ENCODE measurements at places on chromosomes 4 and X.

DNA sequence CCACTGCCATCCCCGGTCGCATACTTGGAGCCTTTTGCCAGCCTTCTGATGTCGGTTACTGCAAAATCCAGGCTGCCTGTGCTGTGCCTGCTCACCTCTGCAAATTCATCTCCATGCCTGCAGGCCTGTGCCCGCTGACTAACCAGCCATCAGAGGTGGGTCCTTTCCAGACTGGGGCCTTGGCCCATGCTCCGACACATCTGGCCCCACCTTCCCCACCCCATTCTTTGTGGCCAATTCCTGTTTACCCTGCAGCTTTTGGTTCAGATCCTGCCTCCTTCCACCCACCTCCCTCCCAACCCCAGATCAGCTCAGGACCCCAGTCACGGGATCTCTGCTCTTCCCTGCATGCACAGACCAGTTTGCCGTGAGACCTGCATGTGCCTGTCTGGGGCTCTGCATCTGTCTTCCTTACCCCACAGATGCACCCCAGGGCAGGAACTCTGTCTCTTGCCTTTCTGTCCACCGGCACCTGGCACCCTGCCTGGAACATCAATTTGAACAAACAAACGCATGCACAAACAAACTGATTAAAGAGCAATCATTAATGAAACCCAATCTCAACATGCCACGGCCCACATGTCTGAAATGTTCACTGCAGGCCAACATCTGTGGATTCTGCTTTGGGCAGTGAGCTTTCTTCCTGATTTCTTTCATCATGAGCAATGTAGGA is 112.8 kb upstream of the PSAPL1 start:
- no peak overlapping the region for H3K27ac ChIP-seq
- H3K36me3 ChIP-seq, result no peaks in the 10 kb centered on the region
- H3K4me3 ChIP-seq, result no peak overlapping the region
- H3K4me1 ChIP-seq, result no peaks in the 10 kb centered on the region

- no peaks in the 10 kb centered on the region for H3K27me3 ChIP-seq
- no peaks in the 10 kb centered on the region for H3K36me3 ChIP-seq
- no peak for DNase-seq
- H3K4me3 ChIP-seq, result no peak overlapping the region
- no peak overlapping the region for H3K27ac ChIP-seq
Observed at GRCh38 chr4:71377561-71377960, 38.7 kb downstream of the SLC4A4 start.

DNA sequence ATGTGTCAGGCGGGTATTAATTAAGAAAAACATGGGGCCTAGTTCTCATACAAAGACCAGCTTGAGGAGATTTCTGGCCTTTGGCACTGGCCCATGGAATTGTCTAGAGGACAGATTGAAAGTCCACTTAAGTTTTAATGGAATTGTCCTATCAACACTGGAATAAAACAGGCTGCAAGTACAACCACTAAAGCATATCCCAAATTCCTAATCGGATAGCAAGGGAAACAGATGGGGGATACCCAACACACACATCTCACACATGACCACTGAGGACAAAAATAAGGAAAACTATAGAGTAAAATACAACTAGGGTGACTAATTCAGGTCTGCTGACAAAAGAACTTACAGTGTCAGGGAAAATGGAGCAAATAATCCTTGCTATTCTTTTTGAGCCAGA is 167.8 kb downstream of the GASK1B start:
- H3K27me3 ChIP-seq, result no peaks in the 10 kb centered on the region
- no peak overlapping the region for H3K4me3 ChIP-seq
- H3K36me3 ChIP-seq, result no peaks in the 10 kb centered on the region
- no peak overlapping the region for H3K27ac ChIP-seq

DNA sequence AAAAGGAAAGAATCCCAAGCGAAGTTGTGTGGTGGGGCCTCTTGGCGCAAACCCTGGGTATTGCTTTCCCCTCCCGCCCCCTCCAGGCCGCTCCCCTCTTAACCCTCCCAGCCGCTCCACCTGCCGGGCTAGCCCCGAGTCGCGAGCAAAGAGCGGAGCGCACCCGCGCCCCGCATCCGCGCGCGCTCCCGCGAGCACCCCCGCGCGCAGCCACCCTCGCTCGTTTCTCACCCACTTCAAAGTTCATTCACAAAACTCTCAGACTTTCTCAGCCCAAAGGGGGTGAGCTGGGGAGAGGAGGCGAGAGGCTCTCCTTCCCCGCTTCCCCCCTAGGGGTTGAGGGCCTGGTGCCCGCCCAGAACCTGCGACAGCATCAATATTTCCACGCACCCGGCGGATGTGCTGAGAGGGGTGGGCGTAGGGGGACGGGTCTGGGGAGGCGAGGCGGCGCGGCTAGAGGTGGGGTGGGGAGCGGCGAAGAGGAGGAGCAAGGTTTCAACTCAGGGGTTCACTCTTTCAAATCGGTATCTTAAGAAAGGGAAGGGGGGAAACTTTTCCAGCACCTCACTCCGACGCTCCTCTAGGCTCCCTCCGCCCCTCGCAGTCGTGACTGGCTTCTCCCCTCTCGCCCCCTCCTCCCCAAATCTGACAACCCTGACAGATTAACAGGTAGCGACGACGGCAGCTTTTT is 1.8 kb downstream of the MAML3 start:
- H3K27ac ChIP-seq, result peak overlapping the region; percentile 83
- no peaks in the 10 kb centered on the region for H3K36me3 ChIP-seq
- peak; percentile 83 for DNase-seq
- H3K4me1 ChIP-seq, result peaks cover 40% of the 10 kb centered on the region

DNA sequence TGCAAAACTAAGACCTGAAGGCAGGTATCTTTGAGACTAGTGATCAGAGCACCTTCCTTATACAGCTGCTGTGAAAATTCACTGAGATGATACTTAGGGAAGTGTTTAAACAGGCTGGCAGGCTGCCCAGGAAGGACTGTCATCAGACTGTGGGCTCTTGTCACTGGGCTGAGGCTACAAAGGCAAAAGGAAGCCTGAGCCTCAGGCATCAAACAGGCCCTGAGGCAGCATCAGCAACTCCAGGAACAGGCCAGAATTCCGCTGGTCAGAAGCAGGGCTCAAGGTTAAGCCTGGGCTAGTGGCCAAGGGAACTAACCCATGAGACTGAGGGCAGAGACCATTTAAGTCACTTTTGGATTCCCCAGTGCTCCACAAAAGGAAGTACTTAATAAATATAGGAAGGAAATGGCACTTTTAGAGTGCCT is 12.8 kb downstream of the PJA1 start:
- no peak overlapping the region for H3K27ac ChIP-seq
- H3K4me3 ChIP-seq, result no peak overlapping the region
- DNase-seq, result no peak
- no peaks in the 10 kb centered on the region for H3K4me1 ChIP-seq

GRCh38 chr4:48405924-48406323 is 64.6 kb downstream of the SLAIN2 start:
- H3K27ac ChIP-seq, result no peak overlapping the region
- DNase-seq, result no peak

DNA sequence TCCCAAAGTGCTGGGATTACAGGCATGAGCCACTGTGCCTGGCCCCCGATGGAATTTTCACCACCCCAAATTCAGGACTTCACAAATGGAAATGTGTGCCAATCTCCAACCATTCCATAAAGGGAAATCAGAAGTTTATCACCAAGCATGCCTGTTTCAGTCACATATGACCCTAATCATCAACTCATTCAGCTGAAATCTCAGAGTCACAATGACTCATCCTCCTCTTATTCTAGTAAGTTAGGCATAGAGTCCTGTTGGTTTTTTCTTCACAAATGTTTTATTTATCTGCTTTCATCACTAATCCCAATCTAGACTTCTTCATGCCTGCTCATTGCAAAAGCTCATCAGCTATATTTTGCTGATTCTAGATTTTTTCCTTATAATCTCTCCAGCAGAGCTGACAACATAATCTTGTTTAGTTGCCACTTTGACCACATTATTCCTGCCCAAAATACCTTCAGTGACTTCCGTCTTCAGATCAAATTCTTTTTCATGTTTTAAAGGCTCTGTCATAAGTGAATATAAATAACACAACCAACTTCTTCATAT is 83.3 kb downstream of the SLC7A11 start:
- H3K36me3 ChIP-seq, result no peaks in the 10 kb centered on the region
- no peak overlapping the region for H3K4me3 ChIP-seq
- no peaks in the 10 kb centered on the region for H3K4me1 ChIP-seq
- no peaks in the 10 kb centered on the region for H3K27me3 ChIP-seq

- H3K27ac ChIP-seq, result no peak overlapping the region
- H3K27me3 ChIP-seq, result no peaks in the 10 kb centered on the region
- H3K36me3 ChIP-seq, result no peaks in the 10 kb centered on the region
- H3K4me1 ChIP-seq, result no peaks in the 10 kb centered on the region
- H3K4me3 ChIP-seq, result no peak overlapping the region
Observed at GRCh38 chr4:94934864-94935263, 177.1 kb downstream of the BMPR1B start.

GRCh38 chr4:173317004-173317403 is 17.2 kb downstream of the HMGB2 start:
- DNase-seq, result no peak
- H3K27me3 ChIP-seq, result no peaks in the 10 kb centered on the region
- H3K4me3 ChIP-seq, result no peak overlapping the region

- no peaks in the 10 kb centered on the region for H3K27me3 ChIP-seq
- H3K4me3 ChIP-seq, result no peak overlapping the region
- no peak overlapping the region for H3K27ac ChIP-seq
- no peak for DNase-seq
- H3K36me3 ChIP-seq, result no peaks in the 10 kb centered on the region
Observed at GRCh38 chr4:24680746-24681448, 96.5 kb upstream of the DHX15 start.

GRCh38 chr4:22485737-22486136 is 30.1 kb downstream of the ADGRA3 start:
- no peaks in the 10 kb centered on the region for H3K36me3 ChIP-seq
- DNase-seq, result no peak
- H3K27me3 ChIP-seq, result no peaks in the 10 kb centered on the region
- no peak overlapping the region for H3K4me3 ChIP-seq
- H3K4me1 ChIP-seq, result no peaks in the 10 kb centered on the region

DNA sequence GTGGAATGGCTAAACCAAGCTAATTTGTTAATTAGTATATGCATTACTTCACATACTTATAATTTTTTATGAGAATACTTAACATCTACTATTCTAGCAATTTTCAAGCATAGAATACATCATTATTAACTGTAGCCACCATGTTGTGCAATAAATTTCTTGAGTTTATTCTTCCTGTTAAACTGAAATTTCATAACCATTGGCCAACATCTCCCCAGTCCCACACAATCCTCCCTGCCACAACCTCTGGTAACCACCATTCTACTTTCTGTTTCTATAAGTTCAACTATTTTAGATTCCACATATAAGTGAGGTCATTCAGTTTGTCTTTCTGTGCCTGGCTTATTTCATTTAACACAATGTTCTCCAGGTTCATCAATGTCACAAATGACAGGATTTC is 208.5 kb downstream of the PPP4R3C start:
- no peaks in the 10 kb centered on the region for H3K4me1 ChIP-seq
- H3K27ac ChIP-seq, result no peak overlapping the region
- no peaks in the 10 kb centered on the region for H3K36me3 ChIP-seq
- no peak for DNase-seq
- no peak overlapping the region for H3K4me3 ChIP-seq

DNA sequence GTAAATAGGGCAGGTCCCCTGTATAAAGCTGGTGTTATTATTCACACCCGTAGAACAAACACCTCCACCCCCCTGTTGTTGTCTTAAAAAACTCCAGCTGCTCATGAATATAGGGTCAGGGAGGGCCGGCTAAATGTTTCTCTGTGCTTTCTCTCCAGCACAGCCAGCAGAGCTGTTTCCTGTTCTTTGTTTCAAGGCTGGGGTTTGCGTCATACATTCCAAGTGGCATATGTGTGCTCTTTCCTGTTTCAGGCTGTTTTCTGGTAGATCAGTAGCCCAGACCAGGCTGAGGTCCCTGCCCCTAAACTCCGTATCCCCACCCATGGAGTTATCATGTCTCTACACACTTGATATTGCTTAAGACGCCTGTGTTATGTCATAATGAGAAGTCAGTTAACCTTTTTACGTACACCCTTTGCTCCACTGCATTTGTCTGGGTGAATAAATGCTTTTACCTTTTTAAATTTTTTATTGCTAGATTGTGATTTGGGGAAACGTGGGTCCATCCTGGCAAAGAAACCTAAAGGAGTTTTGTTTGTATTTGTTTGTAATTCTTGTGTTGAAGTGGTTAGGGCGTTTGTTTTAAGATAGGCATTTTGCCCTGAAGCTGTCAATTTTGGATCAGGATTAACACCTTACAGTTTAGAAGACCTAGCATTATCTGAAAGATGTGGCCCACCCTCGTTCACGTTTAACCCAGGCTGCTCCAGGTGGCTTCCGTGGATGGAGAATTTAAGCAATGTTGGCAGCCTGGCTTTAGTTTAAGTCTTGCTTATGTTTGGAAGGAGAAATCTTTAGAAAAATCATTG is 3.3 kb downstream of the KLF3 start:
- peak; percentile 78 for DNase-seq
- H3K27ac ChIP-seq, result peak overlapping the region; percentile 88
- H3K27me3 ChIP-seq, result no peaks in the 10 kb centered on the region
- H3K4me1 ChIP-seq, result peaks cover 71% of the 10 kb centered on the region
- no peaks in the 10 kb centered on the region for H3K36me3 ChIP-seq
- H3K4me3 ChIP-seq, result peak overlapping the region; percentile 59

DNA sequence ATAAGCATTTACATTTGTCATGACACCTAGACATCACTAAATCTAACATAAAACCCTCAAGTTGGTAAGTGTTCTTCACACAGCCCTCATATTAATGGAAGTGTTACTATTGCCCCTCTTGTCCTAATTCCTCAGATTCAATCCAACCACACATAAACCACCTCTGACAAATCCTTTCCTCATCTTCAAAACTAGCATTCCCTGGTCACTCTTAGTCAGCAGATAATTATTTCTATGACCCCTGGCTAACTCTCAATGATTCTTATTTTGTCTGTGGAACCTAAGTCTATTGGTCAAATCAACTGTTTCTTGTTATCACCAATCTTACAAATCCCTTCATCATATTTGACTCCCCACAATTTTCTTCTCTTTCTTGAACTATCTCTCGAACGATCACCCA is 168.6 kb downstream of the PPP3CA start:
- no peaks in the 10 kb centered on the region for H3K27me3 ChIP-seq
- peaks cover 5% of the 10 kb centered on the region for H3K4me1 ChIP-seq
- H3K27ac ChIP-seq, result no peak overlapping the region
- H3K4me3 ChIP-seq, result no peak overlapping the region
- DNase-seq, result no peak

DNA sequence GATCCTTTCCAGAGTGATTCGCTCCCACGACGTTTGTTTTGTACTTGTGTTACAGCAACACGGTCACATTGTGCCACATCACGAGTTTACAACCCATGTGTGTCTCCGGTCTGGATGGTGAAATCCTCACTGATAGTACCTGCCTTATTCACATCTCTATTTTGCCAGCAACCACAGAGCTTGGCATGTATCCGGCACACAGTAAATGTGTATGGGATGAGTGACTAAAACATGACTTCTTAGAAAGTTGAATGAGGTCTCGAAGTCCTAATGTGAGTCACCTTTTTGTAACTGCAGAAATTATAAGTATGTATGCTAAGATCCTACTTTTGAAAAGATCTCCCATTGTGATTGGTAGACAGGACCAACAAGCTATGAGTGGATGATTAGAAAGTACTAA is 7.5 kb downstream of the STOX2 start:
- no peak for DNase-seq
- no peak overlapping the region for H3K27ac ChIP-seq
- H3K27me3 ChIP-seq, result peaks cover 3% of the 10 kb centered on the region
- H3K36me3 ChIP-seq, result no peaks in the 10 kb centered on the region
- no peak overlapping the region for H3K4me3 ChIP-seq
